ENCODE measurements at places on chromosomes 5 and 9. TPM values are rescaled to one million over a fixed set of nuclear protein-coding genes. Genes with fewer than 3 reads are reported as not detected.

- H3K4me1 ChIP-seq: no peaks in the 10 kb centered on the region
- no peaks in the 10 kb centered on the region for H3K36me3 ChIP-seq
- H3K27me3 ChIP-seq: peaks cover 22% of the 10 kb centered on the region
- H3K4me3 ChIP-seq: no peak overlapping the region
These were observed 226.9 kb downstream of the CACNA1B start for GRCh38 chr9:138104251-138105122.

- H3K27me3 ChIP-seq: no peaks in the 10 kb centered on the region
- no peak overlapping the region for H3K27ac ChIP-seq
- H3K36me3 ChIP-seq: peaks cover 9% of the 10 kb centered on the region
- no peak overlapping the region for H3K4me3 ChIP-seq
- H3K4me1 ChIP-seq: no peaks in the 10 kb centered on the region
These were observed 194.8 kb downstream of the CRB2 start for GRCh38 chr9:123550797-123551196.

- no peak for DNase-seq
- no peak overlapping the region for H3K27ac ChIP-seq
- H3K36me3 ChIP-seq: no peaks in the 10 kb centered on the region
- H3K4me3 ChIP-seq: no peak overlapping the region
These were observed 111.4 kb upstream of the GRAMD2B start for GRCh38 chr5:126311766-126312165.

DNA sequence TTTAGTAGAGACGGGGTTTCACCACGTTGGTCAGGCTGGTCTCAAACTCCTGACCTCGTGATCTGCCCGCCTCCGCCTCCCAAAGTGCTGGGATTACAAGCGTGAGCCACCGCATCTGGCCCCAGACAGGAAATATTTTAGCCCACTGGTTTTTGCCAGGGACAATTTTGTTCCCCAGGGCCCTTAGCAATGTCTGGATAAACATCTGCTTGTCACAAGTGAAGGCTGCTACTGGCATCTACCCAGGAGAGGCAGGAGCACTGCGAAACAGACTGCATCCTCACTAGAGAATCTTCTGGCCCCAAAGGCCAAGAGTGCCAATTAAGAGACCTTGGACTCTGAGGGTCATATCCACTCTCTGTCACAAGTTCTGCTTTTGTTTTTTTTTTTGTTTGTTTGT lies 2.4 kb upstream of the TPRN start:
- no peaks in the 10 kb centered on the region for H3K27me3 ChIP-seq
- no peak overlapping the region for H3K4me3 ChIP-seq
- no peaks in the 10 kb centered on the region for H3K36me3 ChIP-seq
- no peak for DNase-seq

GRCh38 chr5:89735082-89735481 lies 674.5 kb downstream of the CETN3 start:
- H3K4me3 ChIP-seq: no peak overlapping the region
- DNase-seq: no peak

- no peaks in the 10 kb centered on the region for H3K27me3 ChIP-seq
- no peak overlapping the region for H3K4me3 ChIP-seq
- H3K4me1 ChIP-seq: no peaks in the 10 kb centered on the region
- H3K36me3 ChIP-seq: peaks cover 6% of the 10 kb centered on the region
- no peak for DNase-seq
These were observed 21.5 kb upstream of the GPBP1 start for GRCh38 chr5:57152316-57152715.

DNA sequence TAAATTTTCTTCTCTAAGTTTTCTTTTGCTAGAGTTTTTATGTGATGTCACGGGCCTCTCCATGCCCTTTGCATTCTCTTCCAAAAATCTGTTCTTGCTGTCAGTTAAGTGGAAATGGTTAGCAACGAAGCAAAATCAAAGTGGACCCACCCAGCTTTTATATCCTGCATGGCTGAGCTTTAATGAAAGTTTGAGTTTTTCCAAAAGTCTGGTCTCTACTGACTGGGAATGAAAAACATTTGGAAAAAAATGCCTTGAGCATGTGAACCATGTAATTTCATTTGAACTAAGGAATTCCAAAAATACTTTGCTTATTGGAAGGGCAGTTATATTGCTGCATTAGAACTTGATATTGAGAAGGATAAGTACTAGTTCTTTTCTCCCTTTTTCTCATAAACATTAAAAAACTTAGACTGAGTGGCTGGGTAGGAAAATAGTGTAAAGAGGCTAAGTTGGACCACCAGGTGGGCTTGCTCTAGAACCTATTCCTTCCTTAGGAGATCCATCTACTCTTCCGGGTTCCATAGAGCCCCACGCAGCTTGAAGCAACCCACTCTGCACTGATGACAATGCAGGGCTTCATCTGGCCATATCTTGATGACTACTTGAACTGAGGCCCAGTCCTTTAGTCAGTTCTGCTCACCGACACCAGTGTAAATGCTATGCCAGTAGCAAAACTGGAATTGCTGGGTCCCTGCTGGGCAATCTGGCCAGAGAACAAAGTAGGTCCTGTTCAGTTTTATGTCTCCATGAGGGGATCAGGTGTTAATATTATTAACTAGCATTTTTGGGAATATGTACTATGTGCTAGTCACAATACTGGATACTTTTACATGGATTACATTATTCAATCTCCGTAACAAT lies 17.4 kb upstream of the RIC1 start:
- no peak for DNase-seq
- H3K36me3 ChIP-seq: no peaks in the 10 kb centered on the region
- no peak overlapping the region for H3K4me3 ChIP-seq
- H3K27ac ChIP-seq: peak overlapping the region; percentile 92

- no peaks in the 10 kb centered on the region for H3K36me3 ChIP-seq
- H3K4me1 ChIP-seq: peaks cover 12% of the 10 kb centered on the region
These were observed 13.1 kb upstream of the ZNF79 start for GRCh38 chr9:127411122-127411521.

DNA sequence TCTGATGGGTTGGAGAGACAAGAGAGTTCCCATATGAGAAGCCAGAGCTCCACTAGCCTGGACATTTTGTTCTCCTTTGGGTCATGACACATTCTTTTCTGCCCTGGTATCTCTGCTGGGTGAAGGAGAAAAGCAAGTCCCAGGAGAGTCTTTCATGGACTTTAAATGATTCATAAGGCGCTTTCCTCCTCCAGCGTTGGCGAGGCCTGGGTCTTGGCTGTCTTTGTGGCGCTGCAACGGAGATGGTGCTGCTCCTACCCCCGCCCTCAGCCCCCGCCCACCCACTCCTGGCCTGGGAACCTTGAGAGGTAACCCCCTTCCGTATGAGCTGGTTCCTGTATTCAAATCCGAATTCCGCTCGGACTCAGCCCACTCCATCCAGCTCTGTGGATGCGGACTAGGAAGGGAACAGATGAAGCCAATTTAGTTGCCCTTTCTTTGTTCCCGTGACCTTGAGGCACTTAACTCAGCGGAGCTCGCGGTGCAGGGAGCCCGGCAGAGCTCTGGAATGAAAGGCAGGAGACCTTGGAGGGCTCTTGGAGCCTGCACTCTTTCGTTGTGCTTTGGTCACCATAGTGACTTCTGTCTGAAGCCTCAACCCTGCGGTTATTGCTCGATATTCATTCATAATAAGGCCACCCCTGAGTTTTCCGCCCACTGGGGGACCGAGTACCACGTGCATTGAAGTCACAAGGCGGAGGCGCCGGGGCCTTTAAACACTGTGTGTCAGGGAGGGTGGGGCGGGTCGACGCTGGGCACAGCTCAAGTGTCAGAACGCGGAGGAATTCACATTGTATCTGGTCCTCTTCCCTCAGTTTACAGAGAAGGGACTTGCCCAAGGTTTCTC lies 14.0 kb upstream of the PWWP2A start:
- no peak overlapping the region for H3K27ac ChIP-seq
- H3K4me3 ChIP-seq: no peak overlapping the region
- peaks cover 4% of the 10 kb centered on the region for H3K27me3 ChIP-seq
- no peak for DNase-seq

- no peak overlapping the region for H3K4me3 ChIP-seq
- DNase-seq: no peak
- H3K4me1 ChIP-seq: peaks cover 49% of the 10 kb centered on the region
- H3K27ac ChIP-seq: peak overlapping the region; percentile 11
- H3K27me3 ChIP-seq: peaks cover 26% of the 10 kb centered on the region
These were observed 46.5 kb downstream of the CXXC5 start for GRCh38 chr5:139694556-139695177.

ADAMTS16 gene
- not detected for polyA plus RNA-seq

DHX29 gene
- 18.8 TPM for polyA plus RNA-seq

PCDHA4 gene
- polyA plus RNA-seq: not detected

PCDHGB7 gene
- polyA plus RNA-seq: not detected

ZNG1E gene
- 44.3 TPM for polyA plus RNA-seq

KCNN2 gene
- not detected for polyA plus RNA-seq

LECT2 gene
- not detected for polyA plus RNA-seq

SPATA31C1 gene
- polyA plus RNA-seq: not detected

All from naive B cell (primary cell).